Thoracic aorta endothelial cell (primary cell): ENCODE measurements at places on chromosomes 12 and 14. TPM values are rescaled to one million over a fixed set of nuclear protein-coding genes. Genes with fewer than 3 reads are reported as not detected.

EID3 gene
- total RNA-seq = 35.5 and 38.6 TPM in 2 replicates

ACTN1 gene
- total RNA-seq = 337 and 390 TPM in 2 replicates

CLEC2D gene
- 3.5 TPM in 2 replicates for total RNA-seq

SLC5A8 gene
- total RNA-seq = not detected in 2 replicates

SLC4A8 gene
- total RNA-seq = 5.2 and 5.5 TPM in 2 replicates

RAB2B gene
- 28.7 and 30.2 TPM in 2 replicates for total RNA-seq

PRICKLE1 gene
- total RNA-seq = 18.0 and 56.3 TPM in 2 replicates

CEBPE gene
- not detected in 2 replicates for total RNA-seq

TMCC3 gene
- 36.4 and 45.2 TPM in 2 replicates for total RNA-seq

KRT73 gene
- not detected in 2 replicates for total RNA-seq

PTCSC3 gene
- total RNA-seq = not detected in 2 replicates

GSC gene
- total RNA-seq = not detected in 2 replicates

CLEC1A gene
- total RNA-seq = 10.6 and 47.8 TPM in 2 replicates

LMO3 gene
- total RNA-seq = 0.27 TPM in 1 of 2 replicates, not detected in the other

RDH12 gene
- not detected in 2 replicates for total RNA-seq

INSM2 gene
- not detected in 2 replicates for total RNA-seq

WSCD2 gene
- not detected in 2 replicates for total RNA-seq

ARL6IP4 gene
- 166 and 188 TPM in 2 replicates for total RNA-seq

GPR162 gene
- 5.7 and 9.4 TPM in 2 replicates for total RNA-seq

TCTN1 gene
- total RNA-seq = 13.7 and 18.7 TPM in 2 replicates

CIROP gene
- not detected in 2 replicates for total RNA-seq

PIANP gene
- 0.13 TPM in 1 of 2 replicates, not detected in the other for total RNA-seq
